MCF 10A (cell line): ENCODE measurements at places on chromosomes 11 and 22. TPM values are rescaled to one million over a fixed set of nuclear protein-coding genes. Genes with fewer than 3 reads are reported as not detected.

DNA sequence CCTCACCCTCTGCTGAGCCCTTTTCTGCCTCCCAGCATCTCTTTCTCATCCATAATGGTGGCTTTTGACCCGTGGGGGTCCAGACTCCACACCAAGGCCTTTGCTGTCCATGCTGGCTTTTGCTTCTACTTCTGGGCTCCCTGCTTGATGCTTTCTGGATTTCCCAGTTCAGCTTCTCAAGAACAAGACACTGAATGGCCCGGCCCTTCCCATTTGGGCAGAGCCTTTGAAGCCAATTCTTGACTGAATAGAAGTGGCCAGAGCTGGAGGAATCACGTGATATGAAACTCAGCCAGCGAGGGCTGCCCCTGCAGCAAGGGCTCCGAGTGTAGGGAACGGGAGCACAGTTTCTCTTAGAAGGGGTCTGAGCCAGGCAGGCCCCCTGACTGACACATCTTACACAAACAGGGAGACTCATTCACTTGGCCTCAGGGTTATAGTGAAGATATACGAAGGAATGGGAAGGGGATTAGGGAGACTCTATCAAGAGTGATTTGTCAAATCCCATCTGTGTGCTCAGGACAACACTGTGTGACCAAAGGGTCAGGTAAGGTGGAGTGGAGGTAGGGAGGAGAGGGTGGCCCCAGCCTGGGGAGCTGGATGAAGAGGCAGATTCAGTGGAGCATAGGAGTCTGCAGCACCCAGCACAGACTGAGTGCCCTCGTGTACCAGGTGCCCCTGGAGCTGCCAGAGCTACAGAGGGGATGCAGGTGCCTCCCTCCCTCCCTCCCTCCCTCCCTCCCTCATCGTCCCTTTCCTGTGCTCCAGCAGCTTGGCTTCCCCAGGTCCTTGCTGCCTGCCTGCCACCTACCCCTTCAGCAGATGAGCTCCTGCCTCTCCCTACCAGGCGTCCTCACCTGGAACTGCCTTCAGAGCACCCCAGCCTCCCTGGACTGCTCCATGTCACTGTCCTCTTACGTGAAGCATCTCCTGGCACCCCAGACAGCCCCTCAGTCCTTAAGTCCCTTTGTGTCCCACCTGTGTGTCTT is 106.0 kb downstream of the TRIM29 start:
- no peak for DNase-seq
- H3K27ac ChIP-seq: no peak overlapping the region
- no peak overlapping the region for H3K4me3 ChIP-seq
- H3K27me3 ChIP-seq: peaks cover 55% of the 10 kb centered on the region

HEPN1 gene
- not detected in 2 replicates for total RNA-seq

- no peak overlapping the region for H3K4me3 ChIP-seq
- no peak overlapping the region for H3K27ac ChIP-seq
- H3K27me3 ChIP-seq: peaks cover 16% of the 10 kb centered on the region
- peaks cover 17% of the 10 kb centered on the region for H3K4me1 ChIP-seq
- no peaks in the 10 kb centered on the region for H3K36me3 ChIP-seq
These were observed 23.8 kb upstream of the TOLLIP start for GRCh38 chr11:1333091-1333772.

GRCh38 chr22:38298312-38299005 is 18.8 kb downstream of the CSNK1E start:
- peaks cover 42% of the 10 kb centered on the region for H3K4me1 ChIP-seq
- peak overlapping the region; percentile 98 for H3K27ac ChIP-seq
- peak; percentile 100 for DNase-seq
- no peaks in the 10 kb centered on the region for H3K27me3 ChIP-seq

DNA sequence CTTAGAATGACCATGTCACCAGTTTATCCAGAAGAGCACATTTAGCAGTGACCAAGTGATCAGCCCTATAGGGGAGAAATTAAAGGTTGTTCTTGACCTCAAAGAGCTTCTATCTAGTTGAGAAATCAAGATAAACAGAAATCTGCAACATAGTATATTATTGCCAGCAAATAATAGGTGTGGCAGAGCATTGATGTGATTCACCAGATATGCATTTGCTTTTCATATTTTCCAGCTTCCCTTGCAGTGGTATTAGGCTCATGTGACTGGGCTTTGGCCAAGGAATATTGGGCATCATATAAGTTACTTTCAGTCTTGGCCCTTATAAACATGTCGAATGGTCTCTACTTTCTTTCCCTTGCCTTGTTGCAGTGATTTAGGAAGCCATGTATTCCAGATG is 34.5 kb downstream of the COMMD9 start:
- no peaks in the 10 kb centered on the region for H3K27me3 ChIP-seq
- peak overlapping the region; percentile 74 for H3K27ac ChIP-seq
- no peak overlapping the region for H3K4me3 ChIP-seq
- H3K36me3 ChIP-seq: peaks cover 21% of the 10 kb centered on the region
- H3K4me1 ChIP-seq: peaks cover 30% of the 10 kb centered on the region

P2RY2 gene
- total RNA-seq: 0.56 and 1.0 TPM in 2 replicates

DNA sequence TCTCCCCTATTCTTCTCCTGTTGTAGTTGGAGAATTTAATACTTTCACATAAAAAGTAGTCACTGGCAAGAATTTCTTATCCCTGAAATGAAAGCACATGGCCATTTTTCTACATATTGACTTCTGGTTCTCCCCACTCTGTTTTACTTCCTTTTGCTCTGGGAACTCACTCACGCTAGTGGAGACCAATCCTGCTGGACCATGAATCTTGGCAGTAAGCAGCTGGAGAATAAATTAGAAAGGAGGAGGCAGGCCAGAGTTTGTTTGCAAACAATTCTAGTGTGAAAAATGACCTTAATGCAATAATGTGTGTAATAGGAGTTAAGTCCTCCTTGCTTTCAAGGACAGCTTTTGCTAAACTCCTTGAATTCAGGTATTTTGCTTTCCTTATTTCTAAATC is 412.3 kb upstream of the CHORDC1 start:
- no peaks in the 10 kb centered on the region for H3K27me3 ChIP-seq
- no peak for DNase-seq
- H3K4me3 ChIP-seq: no peak overlapping the region
- H3K27ac ChIP-seq: no peak overlapping the region
- no peaks in the 10 kb centered on the region for H3K4me1 ChIP-seq
- H3K36me3 ChIP-seq: no peaks in the 10 kb centered on the region

GRCh38 chr11:36446135-36446534 is 63.9 kb downstream of the TRAF6 start:
- H3K27me3 ChIP-seq: no peaks in the 10 kb centered on the region
- no peak overlapping the region for H3K27ac ChIP-seq
- peaks cover 17% of the 10 kb centered on the region for H3K4me1 ChIP-seq
- peaks cover 30% of the 10 kb centered on the region for H3K36me3 ChIP-seq
- no peak overlapping the region for H3K4me3 ChIP-seq
- DNase-seq: no peak

SLC25A18 gene
- total RNA-seq: 0.15 and 0.35 TPM in 2 replicates

GRCh38 chr11:32090545-32091370 is at the start of gene RCN1:
RCN1 (plus strand) TSS chr11:32091074; CDS start chr11:32091197, 123 bp downstream.
- peak; percentile 60 for DNase-seq
- peaks cover 5% of the 10 kb centered on the region for H3K36me3 ChIP-seq
- peak within 1 kb of the TSS; percentile 79 for H3K4me3 ChIP-seq
- H3K27ac ChIP-seq: peak within 1 kb of the TSS; percentile 90

ARHGEF17 gene
- 27.6 and 29.3 TPM in 2 replicates for total RNA-seq

MPST gene
- total RNA-seq: 40.7 and 51.2 TPM in 2 replicates

DNA sequence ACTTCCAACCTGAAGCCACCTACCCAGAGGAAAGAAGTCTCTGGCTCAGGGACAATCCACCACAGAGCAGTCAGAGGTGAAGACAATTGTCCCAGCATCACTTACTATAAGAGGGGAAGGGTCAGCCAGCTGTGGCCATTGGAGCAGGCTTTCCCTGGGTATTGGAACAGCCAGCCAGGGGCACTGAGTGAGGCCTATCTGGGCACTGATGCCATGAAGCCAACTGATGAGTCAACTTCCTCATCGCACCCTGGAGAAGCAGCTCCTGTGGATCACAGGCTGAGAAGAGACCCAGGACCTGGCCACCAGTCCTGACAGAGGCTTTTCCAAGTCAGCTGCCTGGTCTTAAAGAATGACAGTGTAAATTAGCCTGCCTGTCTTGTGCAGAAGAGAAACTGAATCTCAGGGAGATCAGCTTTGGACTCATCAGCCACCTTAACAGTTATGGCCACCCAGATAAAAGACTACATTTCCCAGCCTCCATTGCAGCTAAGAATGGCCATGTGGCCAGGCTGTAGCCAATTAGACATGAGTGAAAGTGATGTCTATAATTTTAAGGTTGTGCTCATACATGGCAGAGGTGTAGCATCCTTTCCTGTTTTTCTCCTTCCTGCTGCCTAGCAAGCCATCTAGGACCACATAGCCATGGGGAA is 19.0 kb downstream of the CHST1 start:
- H3K27me3 ChIP-seq: peaks cover 17% of the 10 kb centered on the region
- no peaks in the 10 kb centered on the region for H3K4me1 ChIP-seq
- H3K4me3 ChIP-seq: no peak overlapping the region
- H3K27ac ChIP-seq: no peak overlapping the region
- DNase-seq: peak; percentile 50
- H3K36me3 ChIP-seq: no peaks in the 10 kb centered on the region

KDM4D gene
- total RNA-seq: 1.1 and 1.3 TPM in 2 replicates

DNA sequence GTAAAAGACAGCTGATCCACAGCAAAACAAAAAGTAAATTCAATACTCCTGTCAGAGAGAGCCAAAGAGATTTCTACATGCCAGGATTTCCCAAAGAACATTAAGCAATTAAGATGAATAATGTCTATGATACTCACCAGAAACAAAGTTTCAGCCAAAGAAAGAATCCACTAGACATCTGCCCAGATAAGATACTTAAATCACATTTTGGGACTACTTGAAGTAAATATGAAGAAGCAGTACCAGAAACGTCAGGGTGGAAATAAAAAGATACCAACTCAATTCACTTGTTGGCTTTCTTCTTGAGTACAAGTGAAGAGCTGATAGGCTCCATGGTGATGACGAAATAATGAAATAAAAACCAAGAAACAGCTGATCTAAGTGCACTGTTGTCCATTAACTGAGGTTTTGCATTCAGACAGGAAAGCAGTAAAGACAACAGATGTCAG is 31.6 kb upstream of the ARHGAP32 start:
- H3K27ac ChIP-seq: peak overlapping the region; percentile 57
- peak; percentile 67 for DNase-seq
- H3K36me3 ChIP-seq: peaks cover 6% of the 10 kb centered on the region
- peaks cover 22% of the 10 kb centered on the region for H3K4me1 ChIP-seq
- peak overlapping the region; percentile 48 for H3K4me3 ChIP-seq
- no peaks in the 10 kb centered on the region for H3K27me3 ChIP-seq

SLC7A4 gene
- not detected in 2 replicates for total RNA-seq

DNA sequence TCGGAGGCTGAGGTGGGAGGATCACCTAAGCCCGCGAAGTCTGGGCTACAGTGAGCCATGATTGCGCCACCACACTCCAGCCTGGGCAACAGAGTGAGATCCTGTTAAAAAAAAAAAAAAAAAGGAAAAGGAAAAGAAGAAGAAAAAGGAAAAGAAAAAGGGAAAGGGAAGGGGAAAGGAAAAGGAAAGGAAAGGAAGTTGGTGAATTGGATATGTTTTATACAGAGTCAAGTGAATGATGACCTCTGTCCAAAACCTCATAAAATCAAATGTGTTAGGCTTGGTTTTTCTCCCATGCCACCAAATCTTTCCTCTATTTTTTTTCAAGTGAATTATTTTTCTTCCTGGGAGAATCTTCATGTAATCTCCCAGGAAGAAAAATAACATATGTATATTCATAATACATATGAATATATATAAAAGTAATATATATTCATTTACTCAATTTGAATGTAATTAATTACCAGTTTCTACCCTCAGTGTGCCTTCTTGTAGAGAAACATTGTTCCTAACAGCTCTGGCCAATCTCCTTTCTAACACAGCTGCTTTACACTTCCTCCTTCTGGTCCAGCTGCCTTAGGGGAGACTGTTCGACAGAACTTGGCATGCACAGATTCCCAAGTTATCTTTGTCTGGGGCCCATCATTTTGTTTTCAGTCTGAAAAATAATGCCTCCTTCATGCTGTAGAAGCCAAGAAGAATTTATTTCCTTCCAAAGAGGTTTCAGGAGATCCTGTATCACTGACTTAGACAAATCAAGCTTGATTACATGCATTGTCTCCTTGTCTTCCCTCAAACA is 111.9 kb downstream of the CCDC34 start:
- H3K27ac ChIP-seq: no peak overlapping the region
- no peak for DNase-seq
- no peak overlapping the region for H3K4me3 ChIP-seq
- H3K4me1 ChIP-seq: no peaks in the 10 kb centered on the region

SCN2B gene
- not detected in 2 replicates for total RNA-seq

- peak overlapping the region; percentile 76 for H3K27ac ChIP-seq
- DNase-seq: peak; percentile 98
- peak overlapping the region; percentile 53 for H3K4me3 ChIP-seq
- no peaks in the 10 kb centered on the region for H3K36me3 ChIP-seq
These were observed 117.3 kb downstream of the RASSF10 start for GRCh38 chr11:13126430-13126829.

DNA sequence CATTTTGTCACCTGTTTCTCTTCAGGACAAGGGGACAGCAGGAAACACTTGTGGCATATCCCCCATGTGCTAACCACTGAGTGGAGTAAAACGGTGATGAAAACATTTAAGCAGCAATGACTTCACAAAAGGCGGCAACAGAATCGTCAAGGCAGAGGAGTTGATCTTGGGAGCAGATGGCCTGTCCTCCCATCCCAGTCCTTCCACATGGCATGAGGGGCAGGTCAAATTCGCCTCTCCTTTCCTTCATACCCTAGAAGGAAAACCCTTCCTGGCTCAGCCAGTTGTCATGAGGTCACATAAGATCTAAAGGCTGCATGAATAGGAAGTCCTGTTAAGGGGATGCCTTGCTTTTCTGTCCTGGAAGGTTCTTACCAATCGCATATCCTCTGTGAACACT is 169.1 kb downstream of the MAML2 start:
- no peaks in the 10 kb centered on the region for H3K36me3 ChIP-seq
- H3K27me3 ChIP-seq: no peaks in the 10 kb centered on the region
- H3K4me1 ChIP-seq: peaks cover 14% of the 10 kb centered on the region

DNA sequence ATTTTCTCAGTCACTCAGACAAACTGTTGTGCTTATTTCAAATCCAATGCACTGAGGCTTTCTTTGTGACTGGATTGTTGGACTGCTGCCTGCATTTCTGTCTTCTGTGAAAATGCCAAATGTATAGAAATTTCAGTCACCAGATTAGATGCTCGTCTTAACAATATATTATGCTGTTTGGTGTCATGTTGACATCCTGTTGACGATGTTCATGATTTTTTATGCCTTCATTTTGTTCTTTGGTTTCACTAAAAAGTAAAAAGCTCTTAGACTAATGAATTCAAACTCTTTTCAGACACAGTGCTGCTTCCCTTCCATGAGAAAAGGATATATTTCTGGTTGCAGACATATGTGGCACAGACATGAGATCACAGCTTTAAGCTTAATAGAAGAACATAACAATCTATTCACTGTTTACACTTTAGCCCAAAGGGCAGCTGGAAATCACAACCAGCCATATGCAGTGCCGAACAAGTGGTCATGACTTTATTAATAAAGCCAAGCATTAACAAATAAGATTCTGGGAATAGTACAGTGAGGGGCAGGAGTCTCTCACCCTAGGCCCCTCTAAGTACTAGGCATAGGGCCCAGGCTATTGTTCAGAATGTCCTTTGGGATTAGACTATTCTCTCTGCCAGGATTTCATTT is 9.4 kb upstream of the SOX6 start:
- H3K27me3 ChIP-seq: no peaks in the 10 kb centered on the region
- DNase-seq: no peak
- no peak overlapping the region for H3K4me3 ChIP-seq
- no peaks in the 10 kb centered on the region for H3K36me3 ChIP-seq
- H3K4me1 ChIP-seq: no peaks in the 10 kb centered on the region
- H3K27ac ChIP-seq: no peak overlapping the region

SLCO2B1 gene
- total RNA-seq: not detected in 2 replicates

MYOD1 gene
- total RNA-seq: not detected in 2 replicates

- peak; percentile 92 for DNase-seq
- no peaks in the 10 kb centered on the region for H3K27me3 ChIP-seq
- H3K27ac ChIP-seq: peak overlapping the region; percentile 70
- peaks cover 76% of the 10 kb centered on the region for H3K36me3 ChIP-seq
These were observed 16.6 kb downstream of the ASCC2 start for GRCh38 chr22:29821291-29822016.
